ENCODE measurements at places on chromosomes 7 and 10. TPM values are rescaled to one million over a fixed set of nuclear protein-coding genes. Genes with fewer than 3 reads are reported as not detected.
A peak's percentile ranks its signal among the peaks of the same experiment; 100 is the strongest.

Gene LMOD2
- not detected for total RNA-seq

Gene ABCB4
- total RNA-seq = 0.14 TPM

Gene SFTPA1
- total RNA-seq = not detected

Gene FGFR2
- total RNA-seq = not detected

Gene LZTS2
- total RNA-seq = 14.5 TPM

Gene GNAT3
- total RNA-seq = not detected

Gene UPK3BL2
- total RNA-seq = 21.4 TPM

Gene CPED1
- not detected for total RNA-seq

Gene ZNF365
- not detected for total RNA-seq

Gene GIMAP6
- 21.5 TPM for total RNA-seq

GRCh38 chr10:46250898-46251856 lies 35.6 kb upstream of the ANTXRL start:
- peaks cover 9% of the 10 kb centered on the region for H3K4me1 ChIP-seq
- DNase-seq = no peak
- H3K27me3 ChIP-seq = no peaks in the 10 kb centered on the region
- no peak overlapping the region for H3K4me3 ChIP-seq
- no peak overlapping the region for H3K27ac ChIP-seq

- peaks cover 8% of the 10 kb centered on the region for H3K27me3 ChIP-seq
- no peaks in the 10 kb centered on the region for H3K4me1 ChIP-seq
- H3K27ac ChIP-seq = no peak overlapping the region
Observed at GRCh38 chr10:126187399-126187798, 200.9 kb downstream of the ADAM12 start.

DNA sequence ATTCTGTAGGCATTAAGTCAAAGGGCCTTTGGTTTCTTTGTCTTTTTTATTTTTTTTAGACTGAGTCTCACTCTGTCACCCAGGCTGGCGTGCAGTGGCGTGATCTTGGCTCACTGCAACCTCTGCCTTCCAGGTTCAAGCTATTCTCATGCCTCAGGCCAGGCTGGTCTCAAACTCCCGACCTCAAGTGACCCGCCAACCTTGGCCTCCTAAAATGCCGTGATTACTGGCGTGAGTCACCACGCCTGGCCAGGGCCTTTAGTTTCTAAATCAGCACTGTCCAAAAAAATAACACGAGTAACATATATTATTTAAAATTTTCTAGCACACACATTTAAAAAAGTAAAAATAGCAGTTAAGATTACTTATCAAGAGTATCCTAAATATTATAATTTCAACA lies 11.1 kb upstream of the ACSL5 start:
- H3K27ac ChIP-seq = no peak overlapping the region
- DNase-seq = no peak

- no peak overlapping the region for H3K4me3 ChIP-seq
- no peaks in the 10 kb centered on the region for H3K36me3 ChIP-seq
- H3K27ac ChIP-seq = no peak overlapping the region
- H3K4me1 ChIP-seq = no peaks in the 10 kb centered on the region
- DNase-seq = no peak
Observed at GRCh38 chr7:85630904-85631600, 444.2 kb upstream of the SEMA3D start.

DNA sequence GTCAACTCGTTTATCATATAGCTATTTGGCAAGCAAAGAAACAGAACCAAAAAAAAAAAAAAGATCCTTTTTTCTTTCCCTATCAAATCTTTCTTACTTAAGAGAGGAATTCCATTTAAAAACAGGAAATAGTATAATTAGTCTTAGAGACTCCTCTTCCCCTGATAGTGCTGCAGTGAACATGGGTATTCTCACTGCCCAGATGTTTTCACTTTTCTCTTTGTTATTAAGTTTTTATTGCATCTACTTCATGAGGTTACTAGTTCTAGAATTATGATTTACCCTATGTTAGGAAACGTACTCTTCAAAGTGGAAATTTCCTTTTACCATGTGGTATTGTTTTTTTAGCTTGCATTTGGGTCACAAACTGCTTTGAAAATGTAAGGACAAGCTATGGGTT lies 8.5 kb downstream of the CASP2 start:
- peaks cover 54% of the 10 kb centered on the region for H3K4me1 ChIP-seq
- peaks cover 89% of the 10 kb centered on the region for H3K36me3 ChIP-seq
- no peak for DNase-seq
- H3K27me3 ChIP-seq = no peaks in the 10 kb centered on the region

- H3K4me1 ChIP-seq = peaks cover 51% of the 10 kb centered on the region
- peaks cover 12% of the 10 kb centered on the region for H3K27me3 ChIP-seq
- no peak for DNase-seq
- H3K4me3 ChIP-seq = no peak overlapping the region
- H3K27ac ChIP-seq = no peak overlapping the region
- no peaks in the 10 kb centered on the region for H3K36me3 ChIP-seq
Observed at GRCh38 chr7:6254866-6255265, 17.6 kb downstream of the CYTH3 start.

- no peak overlapping the region for H3K4me3 ChIP-seq
- H3K27ac ChIP-seq = no peak overlapping the region
- peaks cover 2% of the 10 kb centered on the region for H3K4me1 ChIP-seq
Observed at GRCh38 chr7:80186721-80187120, 52.1 kb downstream of the GNAI1 start.

- H3K36me3 ChIP-seq = peaks cover 19% of the 10 kb centered on the region
- peaks cover 47% of the 10 kb centered on the region for H3K4me1 ChIP-seq
- H3K27me3 ChIP-seq = no peaks in the 10 kb centered on the region
- H3K4me3 ChIP-seq = peak overlapping the region; percentile 63
Observed at GRCh38 chr10:119655566-119656001, 4.4 kb downstream of the BAG3 start.

- H3K36me3 ChIP-seq = peaks cover 4% of the 10 kb centered on the region
- H3K4me1 ChIP-seq = peaks cover 7% of the 10 kb centered on the region
- H3K27me3 ChIP-seq = no peaks in the 10 kb centered on the region
- H3K27ac ChIP-seq = no peak overlapping the region
Observed at GRCh38 chr10:102546606-102547320, 43.0 kb downstream of the SUFU start.

DNA sequence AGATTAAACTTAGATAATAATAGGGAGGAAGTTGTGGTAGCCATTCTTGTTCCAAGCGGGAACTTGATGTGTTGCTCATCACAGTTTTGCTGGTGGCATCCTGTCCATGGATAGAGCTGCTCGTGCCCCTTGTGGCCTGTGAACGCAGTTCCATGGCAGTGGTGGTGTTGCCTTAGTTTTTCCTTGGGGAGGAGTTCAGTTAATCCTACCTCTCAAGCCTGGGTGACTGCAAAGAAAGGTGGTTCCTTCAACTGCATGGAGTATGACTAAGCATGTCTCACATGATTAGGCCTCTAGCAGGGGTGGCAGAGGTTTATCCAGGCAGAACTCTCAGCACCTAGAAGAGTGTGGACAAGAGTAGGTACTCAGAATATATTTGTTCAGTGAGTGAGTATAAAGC lies 99.7 kb downstream of the MAPK8 start:
- H3K27ac ChIP-seq = no peak overlapping the region
- peaks cover 18% of the 10 kb centered on the region for H3K36me3 ChIP-seq
- no peak overlapping the region for H3K4me3 ChIP-seq
- no peaks in the 10 kb centered on the region for H3K27me3 ChIP-seq
- no peak for DNase-seq
- H3K4me1 ChIP-seq = no peaks in the 10 kb centered on the region

GRCh38 chr7:135665042-135665441 lies 2.7 kb downstream of the STMP1 start:
- H3K4me3 ChIP-seq = no peak overlapping the region
- H3K4me1 ChIP-seq = peaks cover 60% of the 10 kb centered on the region
- H3K27me3 ChIP-seq = no peaks in the 10 kb centered on the region
- no peak for DNase-seq
- H3K27ac ChIP-seq = no peak overlapping the region

DNA sequence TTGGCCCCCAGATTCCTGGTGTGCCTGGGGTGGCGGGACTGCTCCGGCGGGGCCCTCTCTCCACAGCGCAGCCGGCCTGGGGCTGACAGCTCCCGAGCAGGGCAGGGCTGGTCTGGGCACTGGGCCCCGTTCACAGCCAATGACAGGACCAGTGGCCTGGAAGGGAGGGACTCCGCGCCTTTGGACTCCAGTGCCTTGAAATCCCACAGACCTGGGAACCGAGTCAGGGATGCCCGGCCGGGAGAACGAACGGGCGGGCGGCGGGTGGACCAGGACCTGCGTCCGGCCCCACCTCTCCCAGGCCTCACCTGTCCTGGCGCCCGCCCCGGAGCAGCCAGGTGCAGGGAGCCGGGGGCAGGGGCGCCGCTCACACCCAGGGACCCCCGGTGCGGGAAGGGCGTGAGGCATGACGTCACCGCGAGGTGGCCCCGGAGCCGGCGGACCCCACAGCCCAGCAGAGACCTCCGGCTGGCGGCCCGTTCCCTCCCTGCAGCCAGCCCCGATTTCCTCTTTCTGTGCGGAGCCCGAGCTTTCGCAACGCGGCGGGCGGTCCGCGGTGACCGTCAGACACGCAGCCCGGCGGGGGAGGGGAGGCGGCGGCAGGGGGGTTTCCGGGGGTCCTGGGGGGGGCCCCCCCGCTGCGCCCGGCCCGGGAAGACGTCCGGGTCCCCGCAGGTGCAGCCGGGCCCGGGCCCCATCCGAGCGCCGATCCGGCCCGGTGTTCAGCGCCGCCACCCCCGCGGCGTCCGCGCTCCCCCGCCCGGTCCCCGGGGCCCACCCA lies 743 bp downstream of the ADAP1 start:
- H3K4me3 ChIP-seq = peak overlapping the region; percentile 58
- H3K4me1 ChIP-seq = peaks cover 19% of the 10 kb centered on the region
- H3K27me3 ChIP-seq = peaks cover 2% of the 10 kb centered on the region
- DNase-seq = peak; percentile 34
- H3K36me3 ChIP-seq = peaks cover 15% of the 10 kb centered on the region
- no peak overlapping the region for H3K27ac ChIP-seq

DNA sequence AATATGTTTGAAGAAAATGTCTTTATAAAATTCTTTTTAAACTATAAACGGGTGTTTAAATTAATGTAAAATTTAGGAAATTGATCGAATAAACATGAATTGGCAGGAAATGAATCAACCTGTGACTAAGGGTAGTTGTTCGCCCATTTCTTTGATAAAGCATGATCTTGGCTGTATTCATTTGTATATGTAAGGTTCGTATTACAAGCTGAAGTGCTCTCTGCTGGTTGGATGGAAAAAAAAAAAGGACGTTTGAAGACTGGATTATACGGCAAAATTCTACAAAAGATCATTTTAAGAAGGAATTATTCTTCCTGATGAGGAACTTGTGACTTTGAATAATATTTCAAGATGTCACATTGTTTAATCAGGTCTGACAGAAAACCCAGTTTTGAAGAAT lies 185.4 kb upstream of the ANK3 start:
- H3K27ac ChIP-seq = no peak overlapping the region
- no peak overlapping the region for H3K4me3 ChIP-seq
- H3K4me1 ChIP-seq = peaks cover 29% of the 10 kb centered on the region
- DNase-seq = no peak
- H3K36me3 ChIP-seq = peaks cover 3% of the 10 kb centered on the region
- H3K27me3 ChIP-seq = peaks cover 13% of the 10 kb centered on the region

- no peaks in the 10 kb centered on the region for H3K27me3 ChIP-seq
- no peaks in the 10 kb centered on the region for H3K4me1 ChIP-seq
- DNase-seq = no peak
- H3K27ac ChIP-seq = no peak overlapping the region
- no peak overlapping the region for H3K4me3 ChIP-seq
Observed at GRCh38 chr10:79277579-79278269, 69.5 kb upstream of the PPIF start.

- no peak overlapping the region for H3K27ac ChIP-seq
- H3K4me1 ChIP-seq = no peaks in the 10 kb centered on the region
Observed at GRCh38 chr7:34612661-34613060, 45.4 kb upstream of the NPSR1 start.

DNA sequence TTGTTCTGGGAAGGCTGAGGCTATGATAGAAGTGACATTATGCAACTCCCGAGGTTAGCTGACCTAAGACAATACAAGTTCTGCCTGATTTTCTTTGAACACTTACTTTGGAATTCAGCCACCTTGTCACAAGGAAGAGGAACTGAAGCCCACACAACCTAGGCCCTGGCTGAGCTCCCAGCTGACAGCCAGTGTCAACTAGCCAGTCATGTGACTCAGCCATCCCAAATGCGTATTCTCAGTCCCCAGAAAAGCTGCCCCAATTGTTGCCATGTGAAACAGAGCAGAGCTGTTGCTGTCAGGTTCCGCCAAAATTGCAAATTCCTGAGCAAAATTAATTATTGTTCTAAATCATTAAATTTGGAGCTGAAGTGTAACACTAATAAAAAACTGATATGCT lies 1010.0 kb downstream of the XPNPEP1 start:
- peaks cover 3% of the 10 kb centered on the region for H3K27me3 ChIP-seq
- no peaks in the 10 kb centered on the region for H3K36me3 ChIP-seq
- no peaks in the 10 kb centered on the region for H3K4me1 ChIP-seq

- H3K4me3 ChIP-seq = no peak overlapping the region
- no peaks in the 10 kb centered on the region for H3K27me3 ChIP-seq
- H3K36me3 ChIP-seq = peaks cover 36% of the 10 kb centered on the region
Observed at GRCh38 chr10:128078136-128078969, 47.9 kb downstream of the MKI67 start.

GRCh38 chr7:121002757-121003200 lies 14.3 kb downstream of the CPED1 start:
- H3K27me3 ChIP-seq = peaks cover 11% of the 10 kb centered on the region
- no peaks in the 10 kb centered on the region for H3K36me3 ChIP-seq
- no peak for DNase-seq
- peaks cover 4% of the 10 kb centered on the region for H3K4me1 ChIP-seq
- H3K4me3 ChIP-seq = no peak overlapping the region
- H3K27ac ChIP-seq = no peak overlapping the region

GRCh38 chr10:22550732-22551131 lies 163.6 kb downstream of the PIP4K2A start:
- H3K4me3 ChIP-seq = no peak overlapping the region
- no peaks in the 10 kb centered on the region for H3K27me3 ChIP-seq
- peak; percentile 85 for DNase-seq
- H3K27ac ChIP-seq = peak overlapping the region; percentile 63

- H3K36me3 ChIP-seq = no peaks in the 10 kb centered on the region
- no peaks in the 10 kb centered on the region for H3K4me1 ChIP-seq
- H3K27me3 ChIP-seq = no peaks in the 10 kb centered on the region
- no peak overlapping the region for H3K4me3 ChIP-seq
- no peak overlapping the region for H3K27ac ChIP-seq
Observed at GRCh38 chr10:47326927-47327330, 4.7 kb downstream of the GDF2 start.

- H3K4me3 ChIP-seq = no peak overlapping the region
- H3K27ac ChIP-seq = no peak overlapping the region
- no peaks in the 10 kb centered on the region for H3K4me1 ChIP-seq
- no peak for DNase-seq
- H3K27me3 ChIP-seq = no peaks in the 10 kb centered on the region
Observed at GRCh38 chr10:78776756-78777155, 292.0 kb upstream of the ZMIZ1 start.

Data from activated CD8-positive, alpha-beta T cell treated with anti-CD3 and anti-CD28 coated beads for 36 hours (primary cell).